ENCODE measurements at places on chromosomes 1 and 21. TPM values are rescaled to one million over a fixed set of nuclear protein-coding genes. Genes with fewer than 3 reads are reported as not detected.

- no peaks in the 10 kb centered on the region for H3K36me3 ChIP-seq
- no peak for DNase-seq
- no peak overlapping the region for H3K4me3 ChIP-seq
- H3K27me3 ChIP-seq: peaks cover 6% of the 10 kb centered on the region
Observed at GRCh38 chr21:41428311-41428710, 2.3 kb downstream of the MX1 start.

The EPHB2 gene
- total RNA-seq: 9.0 TPM

The GIPC2 gene
- 0.51 TPM for total RNA-seq

- DNase-seq: no peak
- H3K36me3 ChIP-seq: no peaks in the 10 kb centered on the region
- no peaks in the 10 kb centered on the region for H3K27me3 ChIP-seq
- H3K4me1 ChIP-seq: 0 out of 2 replicates have a peak, but pooled peaks cover 5% of the 10 kb centered on the region
- H3K27ac ChIP-seq: no peak overlapping the region
Observed at GRCh38 chr21:35282944-35283343, 233.8 kb upstream of the RUNX1 start.

The S100A7 gene
- total RNA-seq: not detected

DNA sequence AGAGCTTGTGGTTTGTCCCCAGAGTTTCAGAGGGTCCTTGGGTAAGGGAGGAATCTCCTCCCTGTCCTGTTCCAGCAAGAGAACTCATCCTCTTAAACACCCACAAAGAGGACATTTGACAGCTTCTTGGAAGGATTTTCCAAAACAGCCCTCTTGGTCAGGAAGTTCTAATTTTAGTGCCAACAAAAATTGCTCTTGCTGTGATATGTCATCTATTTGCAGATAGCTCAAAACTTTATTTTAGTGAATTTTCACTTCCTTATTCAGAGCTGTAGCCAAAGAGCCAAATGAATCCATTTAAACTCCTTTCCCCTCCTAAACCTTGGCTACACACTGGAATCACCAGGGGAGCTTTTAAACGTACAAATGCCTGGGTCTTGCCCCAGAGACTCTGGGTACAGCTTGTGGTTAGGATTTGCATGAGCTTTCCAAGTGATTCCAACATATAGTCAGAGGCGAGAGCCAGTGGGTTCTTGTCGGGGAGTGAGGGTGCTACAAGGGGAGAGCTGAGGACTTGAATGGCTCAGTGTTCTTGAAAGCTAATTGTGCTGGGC, 11.8 kb upstream of the RASSF5 start:
- peaks cover 9% of the 10 kb centered on the region for H3K4me1 ChIP-seq
- H3K4me3 ChIP-seq: no peak overlapping the region
- no peak for DNase-seq

DNA sequence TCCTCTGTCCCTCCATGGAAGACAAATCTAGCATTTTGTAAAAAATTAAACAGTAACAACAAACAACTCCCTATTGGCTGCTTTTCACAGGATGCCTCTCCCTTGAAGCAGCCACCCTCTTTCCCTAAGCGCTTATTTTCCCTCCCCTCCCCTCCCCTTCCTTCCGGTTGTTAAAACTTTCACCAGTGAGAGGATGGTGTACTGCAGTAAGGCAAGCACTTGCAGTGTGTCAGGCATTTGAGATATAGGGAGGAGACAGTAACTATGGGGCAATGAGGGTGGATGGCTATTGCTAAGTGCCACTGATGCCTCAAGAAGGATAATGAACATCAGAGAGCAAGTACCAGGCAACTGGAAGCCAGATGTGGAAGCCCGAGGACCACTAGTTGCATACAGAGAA, 19.1 kb upstream of the KIAA1614 start:
- H3K4me1 ChIP-seq: 0 out of 2 replicates have a peak, but pooled peaks cover 5% of the 10 kb centered on the region
- no peaks in the 10 kb centered on the region for H3K36me3 ChIP-seq
- no peak for DNase-seq
- no peak overlapping the region for H3K4me3 ChIP-seq

- H3K4me1 ChIP-seq: peaks cover 45% of the 10 kb centered on the region
- no peaks in the 10 kb centered on the region for H3K36me3 ChIP-seq
- peak overlapping the region; percentile 78 for H3K4me3 ChIP-seq
Observed at GRCh38 chr1:9235560-9235959, 986 bp downstream of the H6PD start.

The PTPN7 gene
- total RNA-seq: not detected

The TNFRSF4 gene
- total RNA-seq: not detected

The FAM89A gene
- 6.3 TPM for total RNA-seq

GRCh38 chr1:117930484-117930883, 945 bp downstream of the WDR3 start:
- peak overlapping the region; percentile 97 for H3K4me3 ChIP-seq
- H3K4me1 ChIP-seq: peaks cover 32% of the 10 kb centered on the region
- H3K36me3 ChIP-seq: peaks cover 6% of the 10 kb centered on the region
- H3K27me3 ChIP-seq: no peaks in the 10 kb centered on the region
- peak overlapping the region; percentile 59 for H3K27ac ChIP-seq
- peak; percentile 41 for DNase-seq

DNA sequence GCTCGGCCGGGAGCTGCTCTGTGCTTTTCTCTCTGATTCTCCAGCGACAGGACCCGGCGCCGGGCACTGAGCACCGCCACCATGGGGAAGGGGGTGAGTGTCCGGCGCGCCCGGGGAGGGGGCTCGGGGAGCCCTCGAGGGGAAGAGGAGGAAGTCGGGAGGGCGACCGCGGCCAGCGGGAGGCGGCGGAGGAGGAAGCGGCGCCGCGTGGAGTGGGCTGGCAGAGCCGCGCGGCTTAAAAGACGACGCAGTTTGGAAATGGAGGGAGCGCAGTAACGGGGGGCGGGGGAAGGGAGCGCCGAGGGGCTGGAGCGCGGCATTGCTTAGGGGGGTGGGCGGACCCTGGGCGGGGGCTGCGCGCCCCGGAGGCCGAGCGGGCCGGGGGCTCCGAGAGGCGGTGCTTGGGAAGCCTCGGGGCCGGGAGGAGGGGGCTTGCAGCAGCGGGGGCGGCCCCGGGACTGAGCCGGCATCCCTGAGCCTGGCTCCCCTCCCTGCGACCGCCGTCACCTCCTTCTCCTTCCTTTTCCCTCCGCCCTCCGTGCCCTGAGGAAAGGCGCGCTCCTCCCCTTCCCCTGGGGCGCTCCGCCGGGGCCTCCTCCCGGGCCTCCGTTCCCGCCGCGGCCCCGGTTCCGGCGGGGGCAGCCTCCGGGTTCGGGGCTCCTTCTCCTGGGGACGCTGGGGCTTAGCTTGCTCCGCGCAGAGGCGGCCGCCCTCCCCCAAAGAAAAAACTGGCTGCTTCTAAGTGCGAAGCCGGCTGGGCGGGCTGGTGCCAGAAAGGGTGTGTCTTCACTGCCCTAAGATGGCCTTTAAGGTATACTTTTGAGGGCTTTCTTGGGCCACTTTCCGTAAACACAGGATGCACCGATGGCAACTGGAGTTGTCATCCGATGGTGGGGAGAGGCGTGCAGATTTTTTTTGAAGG, 648 bp downstream of the ATP1A1 start:
- DNase-seq: peak; percentile 81
- peaks cover 37% of the 10 kb centered on the region for H3K4me1 ChIP-seq
- H3K4me3 ChIP-seq: peak overlapping the region; percentile 98

The TMCO1 gene
- total RNA-seq: 126 TPM

The RGL1 gene
- total RNA-seq: 8.6 TPM

GRCh38 chr1:152398812-152399698, 15.0 kb downstream of the CRNN start:
- H3K36me3 ChIP-seq: no peaks in the 10 kb centered on the region
- peaks cover 25% of the 10 kb centered on the region for H3K27me3 ChIP-seq
- no peak overlapping the region for H3K27ac ChIP-seq
- H3K4me3 ChIP-seq: no peak overlapping the region

The DVL1 gene
- 119 TPM for total RNA-seq

DNA sequence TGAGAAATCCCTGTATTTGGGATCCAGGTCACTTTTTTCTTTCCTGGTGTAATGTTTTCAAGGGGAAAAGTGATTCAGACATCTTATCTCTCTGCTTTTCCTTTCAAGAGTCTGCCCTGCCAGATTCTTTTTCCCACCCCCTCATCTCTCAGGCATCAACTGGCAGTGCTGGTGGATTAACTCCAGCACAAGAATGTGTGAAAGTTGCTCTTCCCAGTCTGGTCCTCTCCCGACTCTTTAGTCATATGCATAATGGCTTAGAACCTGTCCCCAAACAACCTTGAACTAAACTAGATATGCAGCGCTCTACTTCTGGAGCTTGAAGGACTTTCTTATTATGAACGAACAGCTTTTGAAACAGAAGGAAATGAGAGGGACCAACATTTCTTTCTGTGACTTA, 88.5 kb downstream of the SLC44A5 start:
- no peaks in the 10 kb centered on the region for H3K27me3 ChIP-seq
- no peak for DNase-seq
- H3K36me3 ChIP-seq: no peaks in the 10 kb centered on the region
- H3K27ac ChIP-seq: no peak overlapping the region

The PLA2G2D gene
- not detected for total RNA-seq
